ENCODE measurements at places on chromosomes 5 and 9. TPM values are rescaled to one million over a fixed set of nuclear protein-coding genes. Genes with fewer than 3 reads are reported as not detected.

ANKRD31 gene
- total RNA-seq = 0.04 TPM

TSSK1B gene
- not detected for total RNA-seq

FAM151B gene
- 0.81 TPM for total RNA-seq

FOXD4L3 gene
- 0.12 TPM for total RNA-seq

MYORG gene
- total RNA-seq = 35.9 TPM

Data from right lobe of liver (tissue), 6 donors.